ENCODE measurements at places on chromosomes 7 and 10.

DNA sequence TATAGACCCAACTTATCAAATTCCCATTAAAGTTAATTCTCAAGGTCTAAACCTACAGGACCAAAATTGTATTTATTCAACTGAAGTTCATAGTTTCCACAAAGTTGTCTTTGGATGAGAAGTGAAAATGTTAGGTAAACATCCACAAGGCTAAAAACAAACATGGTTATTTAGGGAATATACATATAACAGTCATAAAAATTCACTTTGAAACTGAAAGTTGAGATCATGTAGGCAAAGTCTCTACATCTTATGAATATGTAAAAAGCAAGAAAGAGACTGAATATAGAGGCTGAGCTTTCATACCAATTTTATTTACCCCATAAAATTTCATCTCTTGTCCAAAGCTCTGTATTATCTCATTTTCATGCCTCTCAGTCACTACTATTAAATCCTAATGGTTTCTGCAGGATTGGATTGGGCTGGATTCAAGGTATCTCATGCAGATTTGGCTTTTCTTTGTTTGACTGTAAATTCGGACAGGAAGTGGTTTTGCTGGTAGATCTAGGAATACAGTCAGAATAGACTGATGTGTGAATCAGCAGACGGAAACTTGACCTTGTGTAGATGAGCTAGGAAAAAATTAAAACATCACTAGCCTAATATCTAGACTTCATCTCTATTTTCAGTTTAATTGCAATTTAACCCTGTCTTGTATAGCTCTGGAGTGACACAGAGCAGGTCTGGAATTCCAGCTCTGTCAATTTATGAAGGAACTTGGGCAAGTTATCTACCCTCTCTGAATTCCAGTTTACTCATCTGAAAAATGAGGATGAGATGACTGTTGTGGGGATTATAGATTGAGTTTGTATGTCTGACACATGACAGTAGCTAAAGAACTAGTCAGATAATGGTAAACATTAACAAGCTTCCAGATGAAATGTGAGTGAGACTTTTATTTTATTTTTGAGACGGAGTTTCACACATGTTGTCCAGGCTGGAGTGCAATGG, 27.3 kb upstream of the SKAP2 start:
- no peak for DNase-seq

GRCh38 chr10:19888061-19888660, 71.9 kb downstream of the PLXDC2 start:
- DNase-seq, result no peak

- DNase-seq, result no peak
Measured at GRCh38 chr7:34739651-34740300, 81.8 kb downstream of the NPSR1 start.

DNA sequence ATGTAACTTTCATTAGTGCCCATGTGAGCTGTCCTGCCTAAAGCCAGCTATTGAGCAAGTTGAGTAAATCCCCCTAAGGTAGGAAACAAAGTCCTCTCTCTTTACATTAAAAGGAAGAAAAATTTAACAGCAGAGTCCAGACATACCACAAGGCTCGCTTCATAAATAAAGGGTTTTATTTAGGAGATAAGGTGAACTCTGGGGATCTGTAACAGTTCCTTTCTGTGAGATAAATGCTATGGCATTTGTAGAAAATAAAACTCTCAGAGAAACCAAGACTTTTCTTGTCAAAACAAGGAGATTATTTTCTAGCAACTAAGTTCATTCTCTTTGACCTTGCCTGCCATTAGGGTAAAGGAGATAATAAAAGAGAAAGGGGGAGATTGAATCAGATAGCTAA, 32.3 kb upstream of the LYZL1 start:
- DNase-seq, result no peak

DNA sequence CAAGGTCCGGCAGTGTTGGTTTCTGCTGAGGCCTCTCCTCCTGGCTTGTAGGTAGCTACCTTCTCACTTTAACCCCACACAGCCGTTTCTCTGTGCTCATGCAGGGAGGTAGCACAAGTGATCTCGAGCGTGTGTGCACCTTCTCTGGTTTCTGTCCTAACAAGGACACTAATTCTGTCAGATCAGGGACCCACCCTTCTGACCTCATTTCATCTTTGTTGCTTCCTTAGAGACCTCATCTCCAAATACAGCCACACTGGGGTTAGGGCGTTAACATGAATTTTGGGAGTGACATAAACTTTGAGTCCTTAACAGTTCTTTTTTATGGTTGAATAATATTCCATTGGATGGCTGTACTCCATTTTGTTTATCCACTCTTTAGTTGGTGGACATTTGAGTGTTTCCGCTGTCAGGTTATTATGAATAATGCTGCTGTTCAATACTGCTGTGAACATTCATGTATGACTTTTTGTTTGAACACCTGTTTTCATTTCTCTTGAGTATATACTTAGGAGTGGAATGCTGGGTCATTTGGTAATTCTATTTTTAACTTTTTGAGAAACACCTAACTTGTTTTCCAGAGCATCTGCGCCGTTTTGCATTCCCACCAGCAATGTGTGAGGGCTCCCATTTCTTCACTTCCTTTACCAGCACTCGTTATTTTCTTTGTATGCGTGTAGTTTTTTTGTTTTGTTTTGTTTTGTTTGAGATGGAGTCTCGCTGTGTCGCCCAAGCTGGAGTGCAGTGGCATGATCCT, 57.5 kb downstream of the LCOR start:
- DNase-seq, result no peak

GRCh38 chr7:141045126-141045841, 28.6 kb upstream of the TMEM178B start:
- no peak for DNase-seq

Measured in effector CD4-positive, alpha-beta T cell (primary cell).